ENCODE measurements at places on chromosomes 11 and 22.

- no peak for DNase-seq
Measured at GRCh38 chr11:69481393-69481844, at the start of gene LINC01488. TSS of gene LINC01488 (plus strand) at chr11:69481663.

DNA sequence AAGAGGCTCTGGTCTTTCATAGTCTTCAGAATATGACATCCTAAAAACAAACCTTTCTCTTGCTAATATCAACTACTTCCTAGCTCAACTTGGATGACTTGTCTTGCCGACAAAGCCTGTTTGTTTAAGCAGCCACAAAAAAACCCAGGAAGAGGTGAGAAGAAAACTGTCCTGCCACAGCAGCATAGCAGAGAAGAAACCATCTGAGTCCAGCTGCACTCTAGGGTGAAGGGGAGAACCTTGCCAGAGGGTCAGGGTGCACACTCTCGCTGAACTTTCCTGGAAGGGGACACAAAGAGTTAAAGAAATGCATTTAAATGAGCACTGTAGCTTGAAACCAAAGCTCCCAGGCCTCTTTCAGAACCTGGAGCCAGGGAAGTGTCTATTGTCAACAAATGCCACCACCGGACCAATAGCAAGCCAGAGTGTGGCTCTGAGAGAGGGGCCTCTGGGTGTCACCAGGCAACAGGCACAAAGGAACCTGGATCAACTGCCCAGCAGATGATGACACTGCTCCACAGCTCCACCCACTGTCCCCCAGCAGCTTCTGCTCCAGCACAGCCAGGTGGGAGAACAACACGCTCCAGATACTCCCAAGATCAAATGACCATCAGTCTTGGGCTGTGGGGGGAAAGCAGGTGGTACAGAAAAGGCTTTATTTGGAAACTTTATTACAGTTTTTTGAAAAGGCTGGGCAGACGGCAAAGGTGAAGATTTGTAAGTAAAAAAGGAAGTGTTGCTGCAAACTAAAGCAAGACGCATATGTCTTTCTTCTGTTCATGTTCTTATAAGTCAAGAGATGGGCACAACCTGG is 105.7 kb downstream of the RASSF10 start:
- peak; percentile 59 for DNase-seq

GRCh38 chr22:20459152-20459542 is 21.5 kb upstream of the SCARF2 start:
- DNase-seq = no peak

GRCh38 chr11:60161766-60162165 is 21.1 kb downstream of the MS4A6A start:
- DNase-seq = no peak

DNA sequence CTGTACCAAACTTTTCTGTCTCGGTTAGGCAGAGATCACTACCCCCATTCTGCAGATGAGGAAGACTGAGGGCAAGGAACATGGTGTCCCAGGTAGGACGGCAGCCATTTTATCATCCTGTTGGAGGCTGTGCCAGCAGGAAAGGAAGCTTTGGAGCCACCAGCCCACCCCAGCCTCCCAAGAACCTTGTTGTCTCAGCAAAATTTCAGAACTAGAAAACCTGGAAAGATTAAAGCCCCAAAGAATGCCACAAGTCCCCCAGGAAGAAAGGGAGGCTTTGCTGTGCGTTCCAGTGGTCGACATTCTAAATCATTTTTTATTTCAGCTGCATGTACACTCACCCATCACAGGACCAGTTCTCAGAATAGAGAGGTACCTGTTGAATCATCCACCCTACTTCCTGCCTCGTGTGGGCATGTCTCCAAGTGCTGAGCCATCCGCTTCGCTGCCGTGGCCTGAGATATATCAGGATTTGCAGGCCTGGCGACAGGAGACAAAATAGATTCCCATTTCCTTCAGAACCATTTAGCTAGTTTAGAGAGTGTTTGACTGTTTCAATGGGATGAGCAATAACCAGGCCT is 13.0 kb upstream of the EIF3D start:
- no peak for DNase-seq

DNA sequence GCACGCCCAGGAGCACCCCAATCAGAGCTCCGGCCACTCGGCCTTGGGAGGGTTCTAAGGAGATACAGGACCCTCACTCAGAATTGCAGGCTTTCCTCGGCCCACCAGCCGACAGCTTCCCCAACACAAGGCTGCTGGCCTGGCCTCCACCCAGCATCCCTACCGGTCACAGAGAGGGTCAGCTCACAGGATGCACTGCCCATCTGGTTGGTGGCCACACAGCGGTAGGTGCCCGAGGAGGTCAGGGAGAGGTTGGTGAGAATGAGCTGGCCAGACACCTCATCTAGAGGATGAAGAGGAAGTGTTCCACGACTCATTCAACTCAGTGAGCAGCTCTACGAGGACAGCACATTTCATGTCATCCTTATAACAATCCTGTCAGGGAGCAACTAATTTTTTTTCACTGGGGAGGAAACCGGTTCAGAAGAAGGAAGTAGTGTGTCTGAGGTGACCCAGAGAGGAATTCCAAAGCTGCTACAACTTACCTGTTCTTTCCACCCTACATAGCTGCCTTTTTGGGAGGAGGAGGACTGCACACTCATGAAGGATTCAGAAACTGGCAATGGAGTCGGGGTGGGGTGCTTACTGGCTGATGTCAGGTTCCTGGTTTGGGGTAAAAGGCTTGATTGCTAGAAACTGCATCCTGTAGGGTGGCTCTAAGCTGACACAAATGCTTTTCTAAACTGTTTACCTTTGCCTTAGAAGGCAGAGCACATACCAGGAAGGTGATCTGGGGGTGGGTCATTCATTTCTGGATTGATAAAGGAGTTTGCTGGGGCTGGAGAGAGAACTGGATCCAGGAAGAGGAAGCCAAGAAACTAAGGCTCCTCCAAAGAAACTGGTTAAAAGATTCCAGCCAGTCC is 3.3 kb downstream of the VSIG2 start:
- DNase-seq = no peak

DNA sequence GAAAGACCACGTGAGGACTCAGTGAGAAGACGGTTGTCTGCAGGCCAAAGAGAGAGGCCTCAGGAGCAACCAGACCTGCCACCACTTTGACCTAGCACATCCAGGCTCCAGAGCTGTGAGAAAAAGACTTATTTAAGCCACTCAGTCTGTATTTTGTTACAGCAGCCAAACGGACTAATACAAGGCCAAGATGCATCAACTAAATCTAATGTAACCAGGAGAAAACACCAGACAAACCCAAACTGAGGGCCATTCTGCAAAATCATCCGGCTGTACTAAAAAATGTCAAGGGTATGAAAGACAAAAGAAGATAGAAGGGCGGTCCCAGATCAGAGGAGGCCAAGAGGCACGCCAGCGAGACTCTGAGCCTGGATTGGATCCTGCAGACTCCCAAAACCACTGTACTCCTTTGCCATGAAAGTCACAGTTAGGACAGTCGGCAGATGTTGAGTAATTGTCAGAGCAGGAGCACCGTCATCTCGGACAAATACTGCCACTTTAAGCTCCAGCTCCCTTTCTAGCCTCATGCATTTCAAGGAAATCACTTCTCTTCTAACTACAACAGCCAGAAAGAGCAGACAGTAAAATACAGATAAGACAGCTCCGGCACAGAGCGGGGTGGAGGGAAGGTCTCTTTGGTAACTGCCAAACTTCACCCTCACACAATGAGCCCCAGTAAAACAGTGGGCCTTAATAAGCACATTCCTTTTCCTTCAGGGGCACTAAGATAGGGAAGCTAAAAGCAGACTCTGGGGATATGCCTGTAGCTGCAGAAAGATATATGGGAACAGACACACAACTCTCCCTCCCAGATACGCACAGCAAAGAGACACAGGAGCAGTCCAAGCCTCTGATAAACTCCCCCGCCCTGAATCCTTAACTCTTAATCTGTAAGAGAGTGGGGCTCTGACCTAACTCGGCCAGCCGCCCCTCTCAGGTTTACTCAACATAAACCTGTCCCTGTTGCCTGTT is 3.5 kb upstream of the ZP1 start:
- DNase-seq = peak; percentile 1

DNA sequence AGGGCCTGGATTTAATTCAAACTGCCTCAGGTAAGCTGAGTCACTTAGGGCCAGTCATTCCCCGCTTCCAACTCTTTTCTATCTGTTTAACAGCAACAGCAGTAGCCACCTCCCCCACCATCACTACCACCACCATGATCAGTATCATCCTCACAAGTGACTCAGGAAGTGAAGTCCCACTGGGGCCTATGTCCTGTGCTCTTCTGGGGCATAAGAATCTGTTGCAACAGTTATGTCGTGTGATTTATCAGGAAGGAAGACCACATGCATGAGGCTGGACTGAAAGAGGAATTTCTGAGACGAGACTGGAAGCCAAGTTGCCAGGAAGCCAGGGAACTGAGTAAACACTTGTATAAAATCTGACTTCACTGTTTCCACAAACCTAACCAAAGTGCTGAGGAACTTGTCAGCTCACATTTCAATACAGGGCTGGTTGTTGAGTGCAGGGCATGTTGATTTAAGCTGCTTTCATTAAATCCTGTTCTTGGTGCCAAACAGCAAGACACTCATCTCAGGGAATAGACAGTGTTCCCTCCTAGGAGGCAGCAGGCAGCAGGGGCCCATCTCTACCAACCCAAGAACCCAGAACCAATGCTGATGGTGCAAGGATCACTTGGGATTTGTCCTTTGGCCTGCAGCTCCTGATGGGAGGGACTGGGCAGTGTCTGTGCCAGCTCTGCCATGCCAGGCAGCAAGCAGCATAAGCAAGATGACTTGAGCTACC is 226.7 kb upstream of the NARS2 start:
- DNase-seq = no peak

DNA sequence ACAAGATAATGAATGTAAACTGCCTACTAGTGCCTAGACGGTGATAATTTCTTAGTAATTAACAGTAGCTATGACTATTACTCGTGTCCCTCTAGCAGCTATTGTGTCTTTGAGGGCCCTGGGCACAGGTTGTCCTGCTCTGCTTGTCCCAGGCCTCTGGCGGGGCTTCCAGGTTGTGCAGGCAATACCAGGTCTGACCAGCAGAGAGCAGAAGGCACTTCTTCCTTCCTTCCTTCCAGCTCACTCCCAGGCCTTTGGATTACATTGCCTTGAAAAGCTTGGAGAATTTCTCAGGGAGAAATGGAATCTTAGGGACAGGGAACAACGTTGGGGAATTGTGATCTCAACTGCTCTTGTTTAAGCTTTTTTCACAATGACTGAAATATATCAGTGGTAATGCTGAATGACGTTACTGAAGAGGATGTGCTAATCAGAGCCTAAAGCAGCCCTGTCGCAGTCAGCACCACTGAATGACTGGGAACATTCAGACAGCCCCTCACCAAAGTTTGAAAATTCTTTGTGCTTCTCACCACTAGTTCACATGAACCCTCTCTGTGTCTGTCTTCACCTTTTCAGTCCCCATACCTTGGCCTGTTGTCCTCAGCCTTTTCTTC is 8.4 kb upstream of the CCKBR start:
- DNase-seq = peak; percentile 85

DNA sequence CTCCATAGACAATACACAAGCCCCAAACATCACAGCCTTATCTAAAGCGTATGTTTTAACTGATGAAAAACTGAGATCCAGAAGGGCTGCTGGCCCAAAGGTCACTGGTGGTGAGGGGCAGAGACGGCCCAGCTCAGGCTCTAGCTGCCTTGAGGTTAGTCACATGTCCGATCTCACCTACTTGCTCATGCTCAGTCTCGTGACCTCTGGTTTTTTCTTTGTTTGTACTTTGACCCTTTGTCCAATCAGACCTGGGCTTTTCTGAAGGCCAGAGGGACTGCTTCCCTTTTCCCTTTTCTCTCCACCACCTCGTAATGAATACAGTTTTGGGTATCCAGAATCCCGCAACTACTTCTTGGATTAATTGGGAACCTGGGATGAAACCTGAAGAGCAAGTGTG is 28.6 kb downstream of the MMP20 start:
- no peak for DNase-seq

Data from WERI-Rb-1 (cell line).